ENCODE measurements at places on chromosomes 16 and 17. TPM values are rescaled to one million over a fixed set of nuclear protein-coding genes. Genes with fewer than 3 reads are reported as not detected.

DNA sequence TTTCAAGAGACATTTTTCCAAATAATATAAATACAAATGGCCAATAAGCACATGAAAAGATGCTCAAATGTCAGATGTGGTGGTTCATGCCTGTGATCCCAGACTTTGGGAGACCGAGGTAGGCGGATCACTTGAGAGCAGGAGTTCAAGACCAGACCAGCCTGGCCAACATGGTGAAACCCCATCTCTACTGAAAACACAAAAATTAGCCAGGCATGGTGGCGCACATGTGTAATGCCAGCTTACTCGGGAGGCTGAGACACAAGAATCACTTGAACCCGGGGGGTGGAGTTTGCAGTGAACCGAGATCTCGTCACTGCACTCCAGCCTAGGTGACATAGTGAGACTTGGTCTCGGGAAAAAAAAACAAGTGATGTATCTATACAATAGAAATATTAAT lies 2.9 kb upstream of the GALK1 start:
- no peak for DNase-seq

DNA sequence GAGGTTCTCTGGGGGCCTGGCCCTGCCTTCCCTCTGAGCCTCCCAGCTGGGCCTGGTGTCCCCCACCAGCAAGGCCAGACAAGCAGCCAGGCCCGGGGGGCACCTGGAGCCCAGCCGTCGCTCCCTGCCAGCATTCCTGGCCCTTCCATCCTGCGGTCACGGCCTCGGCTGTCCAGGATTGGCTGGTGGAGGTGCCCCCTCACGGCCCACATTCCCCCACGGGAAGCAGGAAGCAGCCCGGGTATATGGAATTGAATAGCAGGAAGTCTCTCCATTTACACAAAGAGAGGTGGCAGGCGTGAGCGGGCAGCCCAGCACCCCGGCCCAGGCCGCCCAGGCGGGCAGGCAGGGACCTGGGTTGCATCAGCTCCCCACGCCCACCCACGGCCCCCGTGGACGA lies 14.5 kb downstream of the TRAF7 start:
- no peak for DNase-seq

The TAC4 gene
- not detected for total RNA-seq

- no peak for DNase-seq
Measured at GRCh38 chr17:74389937-74390679, 22.8 kb downstream of the GPR142 start.

GRCh38 chr17:4449736-4450135 lies 16.0 kb downstream of the SPNS3 start:
- no peak for DNase-seq

- no peak for DNase-seq
Measured at GRCh38 chr17:29769225-29769624, 146.5 kb upstream of the CORO6 start.

The NGFR gene
- 40.2 TPM for total RNA-seq

- peak; percentile 58 for DNase-seq
Measured at GRCh38 chr17:59513934-59514841, 51.2 kb upstream of the DHX40 start.

DNA sequence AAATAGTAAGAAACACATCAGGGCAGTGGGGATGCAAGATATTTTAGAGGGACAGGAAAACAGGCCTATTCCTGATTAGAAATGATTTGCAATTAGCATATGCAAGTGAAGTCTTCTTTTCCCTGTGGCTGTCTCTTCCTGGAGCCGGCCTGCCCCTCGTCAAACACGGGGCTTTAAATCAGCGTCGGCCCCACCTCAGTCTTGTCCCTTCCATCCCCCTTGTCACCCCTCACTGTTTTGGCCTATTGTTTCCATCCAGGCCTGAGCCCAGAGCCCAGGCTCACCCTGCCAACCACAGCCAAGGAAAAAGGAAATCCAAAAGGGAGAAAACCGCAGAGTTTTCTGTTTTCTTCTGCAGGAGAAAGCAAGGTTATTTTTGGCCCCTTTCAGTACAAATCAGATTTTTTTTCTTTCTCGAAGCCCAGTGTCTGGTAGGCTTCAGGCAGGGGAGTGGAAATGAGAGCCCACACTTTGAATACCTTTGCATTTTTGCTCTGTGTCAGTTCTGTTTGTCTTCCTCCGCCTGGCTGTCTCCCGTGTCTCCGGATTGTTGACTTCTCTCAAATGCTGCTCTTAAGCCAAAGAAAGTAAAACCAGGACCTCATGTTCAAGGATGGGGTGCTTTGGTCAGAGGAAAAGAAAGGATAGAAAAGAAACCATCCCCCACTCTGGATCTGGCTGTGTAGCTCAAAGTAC lies 399.9 kb upstream of the CDH11 start:
- no peak for DNase-seq

- DNase-seq: no peak
Measured at GRCh38 chr16:77238593-77238992, 39.4 kb downstream of the SYCE1L start.

The ABCA3 gene
- 0.32 TPM for total RNA-seq

- no peak for DNase-seq
Measured at GRCh38 chr16:24539850-24540601, 660 bp downstream of the RBBP6 start.

GRCh38 chr16:7550096-7550495 lies 217.5 kb downstream of the RBFOX1 start:
- no peak for DNase-seq

DNA sequence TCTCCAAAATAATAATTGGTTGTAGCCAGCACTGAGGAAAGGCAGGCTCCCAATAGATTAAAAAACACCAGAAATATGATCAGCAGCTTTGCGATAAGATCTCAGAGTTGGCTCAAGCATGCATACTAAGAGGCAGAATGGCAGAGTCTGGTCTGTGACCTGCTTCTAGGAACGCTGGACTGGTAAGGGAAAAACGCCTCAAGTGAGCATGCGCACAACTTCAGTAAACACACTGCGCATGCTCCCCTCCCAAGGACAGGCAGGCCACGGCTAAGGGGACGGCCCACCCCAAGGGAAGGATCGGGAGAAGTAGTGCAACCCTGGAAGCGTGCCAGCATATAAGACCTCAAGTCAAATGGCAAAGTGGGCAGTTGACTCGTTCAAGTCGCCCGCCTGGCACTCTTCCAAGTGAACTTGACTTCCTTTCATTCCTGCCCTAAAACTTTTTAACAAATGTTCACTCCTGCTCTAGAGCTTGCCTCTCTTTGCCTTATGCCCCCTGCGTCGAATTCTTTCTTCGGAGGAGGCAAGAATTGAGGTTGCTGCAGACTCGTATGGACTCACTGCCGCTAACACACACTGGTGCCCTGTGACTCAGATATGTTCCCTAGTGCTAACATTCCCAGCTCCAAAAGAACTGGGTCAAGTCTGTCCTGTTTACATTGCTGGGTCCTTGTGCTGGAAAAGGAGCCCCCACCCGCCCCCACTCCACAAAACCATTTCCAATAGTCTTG lies 22.4 kb upstream of the PRM1 start:
- no peak for DNase-seq

The ZACN gene
- not detected for total RNA-seq

GRCh38 chr16:66919569-66920298 lies 1.0 kb upstream of the CDH16 start:
- no peak for DNase-seq

DNA sequence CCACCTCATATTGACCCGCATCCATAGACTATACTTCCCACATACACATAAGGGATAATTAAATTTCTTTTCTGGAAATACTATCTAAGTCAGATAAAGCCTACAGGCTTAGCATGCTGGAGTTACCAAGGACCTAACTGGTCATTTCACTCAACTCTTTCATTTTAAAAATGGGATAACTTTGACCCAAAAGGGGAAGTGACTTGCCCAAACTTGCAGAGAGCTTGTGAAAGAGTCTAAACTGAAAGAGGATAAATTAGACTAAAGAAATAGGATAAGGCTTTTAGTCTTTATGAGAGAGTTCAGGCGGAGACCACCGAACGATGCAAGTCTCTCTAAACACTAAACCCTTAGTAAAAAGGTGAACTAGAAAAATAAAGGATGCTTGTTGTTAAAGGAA lies 3.9 kb upstream of the KRT33A start:
- DNase-seq: no peak

Data from LHCN-M2 (cell line).